ENCODE measurements at places on chromosomes 2 and 18.

DNA sequence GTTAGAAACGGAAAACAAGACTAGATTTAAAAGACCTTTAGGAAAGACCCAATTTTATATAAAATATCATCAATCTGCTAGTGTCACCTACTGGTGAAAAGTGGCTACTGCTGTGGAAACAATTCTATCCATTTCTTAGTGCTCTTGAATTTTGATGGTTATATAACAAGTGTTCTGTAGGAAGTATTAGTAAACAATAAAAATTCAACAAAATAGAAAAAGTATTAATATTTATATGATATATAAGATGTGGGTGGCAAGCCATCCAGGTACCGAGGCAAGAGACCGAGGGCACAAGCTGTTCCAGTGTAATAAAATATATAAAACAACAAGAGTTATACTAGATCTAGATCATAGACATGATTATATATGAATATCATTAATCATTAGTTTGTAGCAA, 6.2 kb upstream of the TMEM87B start:
- peak; percentile 68 for DNase-seq

- peak; percentile 51 for DNase-seq
Measured at GRCh38 chr2:12717191-12718014, 667 bp downstream of the TRIB2 start.

GRCh38 chr18:61825386-61825785, 67.4 kb downstream of the RNF152 start:
- no peak for DNase-seq

- DNase-seq: no peak
Measured at GRCh38 chr2:70145851-70146739, 44.7 kb downstream of the C2orf42 start.

DNA sequence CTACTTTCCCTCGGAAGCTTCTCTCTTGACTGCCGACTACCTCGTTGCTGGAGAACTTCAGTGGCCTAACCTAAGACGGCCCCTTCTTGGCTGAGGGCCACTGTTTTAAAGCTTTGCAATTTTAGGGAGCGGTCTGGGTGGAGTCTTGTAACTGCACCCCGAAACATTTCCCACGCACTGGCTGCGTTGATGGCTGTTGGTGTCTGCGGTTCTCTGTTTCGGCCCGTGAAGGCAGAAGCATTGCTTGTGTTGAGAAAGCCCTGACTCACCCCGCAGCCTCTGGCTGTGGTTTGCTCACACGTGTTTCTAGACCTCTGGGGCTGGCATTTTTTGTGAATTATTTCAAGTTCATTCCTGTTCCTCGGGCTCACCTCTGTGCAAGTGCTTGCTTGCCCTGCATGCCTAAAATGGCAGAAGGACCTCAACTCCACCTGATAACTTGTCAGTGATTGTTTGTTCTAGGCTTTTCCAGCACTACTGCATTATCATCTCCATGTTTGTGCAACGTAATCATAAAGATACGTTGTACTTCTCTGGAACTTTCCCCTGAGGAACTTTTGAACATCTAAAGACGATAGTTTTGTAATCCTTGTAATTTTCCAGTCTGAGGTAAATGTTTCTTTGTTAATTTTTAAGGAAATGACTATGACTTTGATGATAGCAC, 94.2 kb upstream of the DLX2 start:
- no peak for DNase-seq

GRCh38 chr2:142515493-142515892, 362.0 kb upstream of the KYNU start:
- DNase-seq: no peak

DNA sequence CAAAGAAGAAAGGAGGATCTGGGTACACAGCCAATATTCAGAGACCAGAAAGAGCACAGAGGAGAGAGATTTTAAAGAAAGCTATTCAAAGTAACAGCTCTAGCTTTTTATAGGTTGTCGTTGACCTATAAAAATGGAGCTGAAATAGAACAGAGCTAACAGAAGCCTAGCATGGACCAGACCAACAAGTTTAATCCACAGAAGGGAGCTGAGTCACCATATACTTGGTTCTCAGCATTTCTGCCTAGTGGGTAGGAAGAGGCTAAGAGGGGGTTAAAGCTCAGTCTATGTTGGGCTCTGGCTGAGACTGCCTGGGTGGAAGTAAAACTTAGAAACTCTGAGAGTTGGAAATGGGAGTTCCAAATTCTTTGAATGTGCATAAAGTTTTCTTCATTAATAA, 678.0 kb upstream of the CDH2 start:
- DNase-seq: no peak

GRCh38 chr2:23537991-23538390, 153.0 kb downstream of the KLHL29 start:
- DNase-seq: no peak

DNA sequence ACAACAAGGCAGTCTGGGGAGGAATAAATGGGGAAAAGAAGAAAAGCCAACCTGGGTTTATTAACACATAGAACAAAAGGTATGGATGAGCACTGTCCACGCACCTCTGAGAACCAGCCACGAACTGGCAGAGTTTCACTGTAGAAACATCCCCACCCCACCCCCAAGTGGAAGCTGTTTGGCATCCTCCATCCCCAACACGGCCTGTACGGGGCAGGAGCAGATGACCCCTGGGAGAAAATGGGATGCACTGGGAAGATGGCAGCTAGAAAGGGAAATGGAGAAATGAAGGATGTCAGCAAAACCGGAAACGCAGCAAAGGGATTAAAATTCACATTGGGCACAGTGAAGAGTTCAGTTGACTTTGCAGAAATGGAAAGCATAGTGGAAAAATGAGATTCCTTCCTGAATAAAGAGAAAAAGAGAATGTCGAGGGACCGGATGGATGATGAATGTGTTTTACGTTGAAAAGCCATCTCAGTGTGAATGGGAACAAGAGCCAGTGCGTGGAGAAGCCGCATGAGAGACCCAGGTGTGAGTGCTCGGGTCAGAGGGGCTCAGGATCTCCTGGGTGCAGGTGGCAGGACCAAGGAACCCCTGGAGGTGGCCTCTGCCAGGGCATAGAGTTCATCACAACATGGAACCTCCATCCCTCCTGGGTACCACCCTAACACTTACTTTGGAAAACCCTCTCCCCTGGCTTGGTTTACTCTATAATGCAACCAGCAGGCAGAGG, 247.0 kb downstream of the ALPK2 start:
- DNase-seq: no peak

DNA sequence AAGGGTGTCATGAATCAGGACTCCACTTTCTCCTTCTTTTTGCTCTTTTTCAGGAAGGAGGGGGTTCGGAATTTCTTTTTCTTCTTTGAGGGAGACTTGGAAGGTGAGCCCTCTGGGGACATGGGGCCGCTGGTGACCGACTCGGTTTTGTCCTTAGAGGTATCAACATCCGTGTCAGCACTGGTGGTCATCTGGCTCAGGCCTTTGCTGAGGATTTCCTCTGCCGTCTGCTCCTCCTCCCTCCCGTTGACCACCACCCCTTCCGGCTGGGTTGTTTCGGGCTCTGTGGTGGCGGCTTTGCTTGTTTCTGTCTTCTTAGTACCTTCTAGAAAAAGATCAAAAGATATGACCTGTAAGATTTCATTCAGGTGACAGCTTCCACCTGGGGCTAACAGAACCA, 104.6 kb downstream of the ADD2 start:
- DNase-seq: no peak

GRCh38 chr2:192236136-192236535, 41.4 kb upstream of the TMEFF2 start:
- no peak for DNase-seq

All from Ammon's horn (tissue), 1 donor.